ENCODE measurements at places on chromosomes 5 and 9.

DNA sequence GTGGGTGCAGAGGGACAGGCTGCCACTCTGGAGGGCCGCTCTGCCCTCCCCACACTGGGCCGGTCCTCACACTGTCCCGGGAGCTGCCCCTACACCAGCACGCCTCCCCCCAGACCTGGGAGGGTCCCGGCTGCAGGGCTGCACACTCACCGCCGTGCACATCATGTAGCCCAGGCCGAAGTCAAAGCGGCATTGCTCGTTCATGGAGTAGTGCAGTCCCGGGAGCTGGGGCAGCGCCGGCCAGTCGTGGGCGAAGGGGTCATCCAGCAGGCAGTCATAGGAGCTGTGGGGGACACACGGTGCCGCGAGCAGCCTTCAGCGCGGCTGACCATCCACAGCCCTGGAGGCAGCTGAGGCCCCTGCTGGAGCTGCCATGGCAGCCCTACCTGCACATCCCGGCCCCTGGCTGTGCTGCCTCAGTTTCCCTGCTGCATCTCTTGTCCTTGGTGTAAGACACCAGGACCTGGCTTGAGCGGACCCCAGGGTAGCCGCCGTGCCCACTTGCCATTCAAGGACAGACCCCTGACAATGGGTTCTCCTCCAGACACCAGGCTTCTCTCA lies 93.2 kb downstream of the ZNF354C start:
- no peak for DNase-seq

GRCh38 chr5:40616781-40617180 lies 62.9 kb upstream of the PTGER4 start:
- no peak for DNase-seq

DNA sequence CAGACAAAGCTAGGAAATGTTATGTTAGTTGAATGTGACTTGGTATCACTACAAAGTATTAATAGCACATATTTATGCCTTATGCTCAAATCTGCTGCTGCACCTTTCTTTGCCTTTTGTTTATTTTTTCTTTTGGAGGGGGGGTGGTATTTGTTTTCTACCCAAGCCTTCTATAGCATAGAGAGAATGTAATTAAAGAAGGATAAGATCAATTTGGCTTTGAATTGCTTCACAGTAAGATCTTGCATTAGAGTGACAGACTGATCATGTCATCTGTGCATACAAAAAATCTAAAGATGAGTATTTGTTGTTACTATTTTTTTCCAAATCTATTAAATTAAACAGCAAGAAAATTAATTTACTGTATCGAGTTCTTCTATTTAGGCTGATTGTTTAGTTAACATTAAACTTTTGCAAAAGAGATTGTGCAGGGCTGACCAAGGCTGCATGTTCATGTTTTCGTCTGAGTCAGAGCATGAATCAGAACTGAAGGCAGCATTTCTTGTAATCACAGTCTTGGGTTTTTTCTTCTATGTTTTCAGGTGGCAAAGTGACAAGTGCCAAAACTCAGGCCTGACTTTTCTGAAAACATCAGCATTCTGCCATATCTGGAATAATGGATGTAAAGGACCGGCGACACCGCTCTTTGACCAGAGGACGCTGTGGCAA lies 1007.1 kb upstream of the WWC1 start:
- no peak for DNase-seq

DNA sequence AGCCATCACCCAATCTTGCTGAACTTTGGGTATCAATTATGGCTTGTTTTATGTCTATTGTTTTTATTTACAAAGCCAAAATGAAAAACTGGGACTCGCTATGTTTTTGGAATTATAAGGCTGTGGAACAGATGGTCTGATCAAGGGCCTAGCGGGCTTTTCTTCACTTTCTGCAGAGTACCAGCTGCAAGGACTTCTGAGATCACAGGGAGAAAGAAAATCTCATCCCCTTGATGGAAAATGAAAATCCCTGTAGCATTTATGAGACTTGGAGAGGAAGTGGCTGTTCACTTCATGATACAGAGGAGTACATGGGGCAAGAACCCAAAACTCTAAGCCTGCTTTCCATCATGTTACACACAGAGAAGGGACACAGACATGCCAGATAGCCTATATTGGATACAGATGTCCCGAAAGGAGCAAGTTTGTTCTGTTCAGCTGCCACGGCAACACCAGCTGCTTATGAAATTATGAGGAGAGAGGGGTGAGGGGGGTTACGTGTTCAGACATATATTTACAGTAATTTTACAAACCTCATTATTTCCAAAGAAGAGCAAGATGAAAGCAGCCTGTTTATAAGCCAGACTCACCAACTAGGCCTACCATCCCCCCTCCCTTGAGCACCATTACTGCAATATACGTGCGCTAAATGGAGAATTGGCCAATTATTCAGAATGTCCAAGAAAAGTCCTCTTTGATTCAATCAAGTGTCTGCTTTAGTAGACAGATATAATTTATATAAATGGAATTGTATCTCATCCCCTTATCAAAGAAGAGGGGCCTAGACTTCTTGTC lies 220.0 kb downstream of the MARCHF11 start:
- DNase-seq: no peak

GRCh38 chr9:73640971-73641370 lies 489.3 kb downstream of the ANXA1 start:
- no peak for DNase-seq

DNA sequence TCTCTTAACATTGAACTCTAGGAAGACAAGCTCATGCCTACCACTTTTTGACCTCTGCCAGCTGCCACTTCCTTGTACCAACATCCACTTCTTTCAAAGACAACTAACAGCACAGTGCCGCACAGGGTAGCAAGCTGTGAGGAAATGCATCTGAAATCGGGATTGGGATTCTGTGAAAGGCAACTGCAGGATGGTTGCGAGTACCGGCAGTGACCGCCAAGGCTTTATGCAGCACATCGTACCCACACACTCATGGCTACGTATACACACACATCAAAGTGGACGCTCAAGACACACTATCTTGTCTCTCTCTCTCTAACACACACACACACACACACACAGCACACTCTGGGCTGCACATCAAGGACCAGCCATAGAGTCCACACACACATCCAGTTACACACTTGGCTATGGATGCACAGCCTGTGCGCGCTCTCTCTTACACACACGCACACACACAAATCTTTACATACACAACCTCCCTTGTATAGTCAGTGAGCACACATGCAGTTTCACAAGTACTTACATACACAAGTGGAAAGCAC lies 964 bp downstream of the HTR4 start:
- no peak for DNase-seq

- DNase-seq: no peak
These were observed 267.6 kb upstream of the DMRT1 start for GRCh38 chr9:573691-574410.

DNA sequence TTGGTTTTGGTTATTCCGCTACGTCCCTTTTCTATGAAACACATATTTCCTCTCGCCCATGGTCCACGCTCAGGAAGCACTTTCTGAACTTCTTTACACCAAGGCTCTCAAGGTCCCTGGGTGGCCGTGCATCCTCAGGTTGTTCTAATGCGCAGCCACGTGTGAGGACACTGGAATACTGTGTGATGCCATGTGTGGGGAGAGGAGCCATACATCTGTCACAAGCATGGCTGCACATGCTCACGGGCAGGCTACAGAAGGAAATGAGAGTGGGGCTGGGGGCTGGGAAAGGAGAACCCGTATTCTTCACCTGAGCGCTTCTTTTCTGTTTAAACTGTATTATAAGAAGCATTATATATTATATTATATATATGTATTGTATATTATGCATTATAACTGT lies 36.7 kb downstream of the PRRT1B start:
- no peak for DNase-seq

GRCh38 chr5:69129413-69129812 lies 35.6 kb downstream of the SLC30A5 start:
- DNase-seq: no peak

- DNase-seq: no peak
These were observed 17.1 kb downstream of the FCN2 start for GRCh38 chr9:134897584-134898170.

DNA sequence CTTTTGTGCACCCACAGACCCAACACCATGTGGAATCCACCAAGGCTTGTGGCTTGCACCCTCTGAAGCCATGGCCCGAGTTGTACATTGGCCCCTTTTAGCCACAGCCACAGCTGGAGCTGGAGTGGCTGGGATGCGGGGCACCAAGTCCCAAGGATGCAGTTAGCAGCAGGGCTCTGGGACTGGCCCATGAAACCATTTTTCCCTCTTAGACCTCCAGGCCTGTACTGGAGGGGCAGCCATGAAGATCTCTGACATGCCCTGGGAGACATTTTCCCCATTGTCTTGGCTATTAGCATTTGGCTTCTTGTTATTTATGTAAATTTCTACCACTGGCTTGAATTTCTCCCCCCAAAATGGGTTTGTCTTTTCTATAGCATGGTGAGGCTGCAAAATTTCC lies 51.8 kb downstream of the RASA1 start:
- no peak for DNase-seq

DNA sequence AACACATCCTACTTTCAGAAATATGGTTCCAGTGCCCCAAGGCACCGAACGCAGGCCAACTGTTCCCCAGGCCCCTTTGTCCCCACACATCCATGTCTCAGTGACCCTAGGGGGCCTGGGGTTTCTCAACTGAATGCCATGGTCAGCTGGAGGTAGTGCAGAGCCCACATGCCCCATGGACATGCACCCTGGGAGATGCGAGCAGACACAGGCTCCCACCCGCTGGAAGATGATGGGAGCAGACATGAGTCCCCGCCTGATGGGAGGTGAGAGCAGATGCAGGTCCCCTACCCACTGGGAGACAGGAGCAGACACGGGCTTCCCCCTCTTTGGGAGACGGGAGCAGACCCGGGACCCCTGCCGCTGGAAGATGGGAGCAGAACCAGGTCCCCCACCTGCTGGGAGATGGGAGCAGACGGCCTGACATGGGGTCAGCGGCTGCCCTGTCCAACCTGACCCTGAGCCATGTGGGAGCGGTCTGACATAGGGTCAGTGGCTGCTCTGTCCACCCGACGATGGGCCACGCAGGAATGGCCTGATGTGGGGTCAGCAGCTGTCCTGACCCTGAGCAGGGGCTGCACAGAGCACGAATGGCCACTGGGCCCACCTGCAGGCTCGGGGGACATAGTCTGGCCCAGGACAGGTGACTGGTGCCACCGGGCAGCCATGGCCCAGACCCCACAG lies 18.4 kb downstream of the ZDHHC11B start:
- DNase-seq: no peak

- no peak for DNase-seq
These were observed 51.0 kb upstream of the FYB1 start for GRCh38 chr5:39270225-39270848.

DNA sequence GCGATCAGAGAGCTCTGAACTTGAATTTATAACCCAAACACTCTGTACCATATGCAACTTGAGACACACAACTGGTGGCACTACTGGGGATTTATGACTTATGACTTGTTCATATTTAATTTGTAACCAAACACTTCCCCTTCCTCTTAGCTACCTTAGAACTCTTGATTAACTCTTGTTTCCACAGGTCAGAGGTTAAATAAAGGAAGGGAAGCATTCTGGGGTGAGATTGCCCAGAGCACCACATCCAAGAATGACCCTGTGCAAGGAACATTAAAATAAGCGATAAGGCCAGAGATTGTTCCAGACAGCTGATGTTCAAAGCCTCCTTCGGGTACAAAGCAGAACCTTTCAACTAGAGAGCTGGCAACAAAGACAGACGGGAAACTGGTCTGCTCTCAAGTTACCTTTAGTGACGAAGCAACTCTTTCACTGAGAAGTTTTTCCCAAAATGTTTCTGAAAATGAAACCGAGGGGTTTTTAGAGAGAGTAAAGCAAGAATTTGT lies 242.6 kb downstream of the DENND1A start:
- DNase-seq: no peak

GRCh38 chr5:153952893-153953292 lies 85.8 kb downstream of the FAM114A2 start:
- DNase-seq: no peak

DNA sequence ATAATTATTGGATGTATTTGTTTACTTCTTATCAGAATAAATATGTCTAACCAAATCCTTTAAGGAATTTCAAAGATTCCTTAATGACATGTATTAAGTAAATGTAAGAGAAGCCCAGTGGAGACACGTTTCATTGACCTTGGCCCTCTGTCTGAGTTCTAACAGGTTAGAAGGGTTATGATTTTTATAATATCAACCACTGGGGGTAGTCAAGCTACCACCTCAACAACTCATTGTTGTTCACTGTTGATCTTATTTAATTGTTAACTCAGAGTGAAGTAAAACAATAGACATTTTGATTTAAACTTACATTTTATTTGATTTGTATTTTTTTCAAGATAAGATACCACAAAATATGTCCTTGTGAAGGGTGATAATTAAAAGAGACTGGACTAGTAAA lies 499.2 kb upstream of the COX7C start:
- no peak for DNase-seq

DNA sequence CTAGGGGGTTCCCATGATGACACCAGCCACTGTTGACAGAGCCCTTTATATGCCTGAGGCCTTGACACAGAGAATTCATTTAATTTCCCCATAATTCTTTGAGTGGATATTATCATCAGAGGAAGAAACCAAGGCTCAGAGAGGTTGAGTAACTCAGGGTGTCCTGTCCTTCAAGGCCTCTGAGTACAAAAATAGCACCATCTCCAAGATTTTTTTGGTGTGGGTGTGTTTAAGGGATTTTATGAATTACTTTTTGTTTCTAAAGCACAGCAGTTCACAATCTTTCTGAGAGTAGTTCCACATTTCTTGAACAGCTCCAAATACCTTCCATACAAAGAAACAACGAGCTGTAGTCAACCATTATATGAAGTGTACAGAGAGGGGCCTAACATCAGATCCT lies 6.2 kb upstream of the GSN start:
- DNase-seq: no peak

DNA sequence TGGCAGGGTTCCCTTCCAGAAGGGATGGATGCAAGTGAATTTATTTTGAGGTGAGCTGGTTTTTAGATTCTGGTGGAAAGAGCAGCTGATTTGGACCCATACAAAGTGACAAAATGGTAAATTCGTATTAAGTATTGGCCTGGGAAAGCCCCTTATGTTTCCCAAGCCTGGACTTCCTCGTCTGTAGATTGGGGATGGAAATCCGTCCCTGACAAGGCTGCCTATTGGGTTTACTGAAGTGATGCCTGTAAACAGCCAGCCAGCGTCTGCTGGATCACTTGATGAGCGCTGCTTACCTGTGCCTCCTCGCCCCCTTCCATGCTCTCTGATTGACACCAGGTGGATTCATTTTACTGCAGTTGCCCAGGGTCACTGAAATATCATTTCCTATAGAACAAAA lies 233.8 kb downstream of the GADD45G start:
- DNase-seq: no peak

Measured in activated CD4-positive, alpha-beta T cell treated with anti-CD3 and anti-CD28 coated beads for 4 hours (primary cell).